ENCODE measurements at places on chromosomes 4 and X. TPM values are rescaled to one million over a fixed set of nuclear protein-coding genes. Genes with fewer than 3 reads are reported as not detected.

DNA sequence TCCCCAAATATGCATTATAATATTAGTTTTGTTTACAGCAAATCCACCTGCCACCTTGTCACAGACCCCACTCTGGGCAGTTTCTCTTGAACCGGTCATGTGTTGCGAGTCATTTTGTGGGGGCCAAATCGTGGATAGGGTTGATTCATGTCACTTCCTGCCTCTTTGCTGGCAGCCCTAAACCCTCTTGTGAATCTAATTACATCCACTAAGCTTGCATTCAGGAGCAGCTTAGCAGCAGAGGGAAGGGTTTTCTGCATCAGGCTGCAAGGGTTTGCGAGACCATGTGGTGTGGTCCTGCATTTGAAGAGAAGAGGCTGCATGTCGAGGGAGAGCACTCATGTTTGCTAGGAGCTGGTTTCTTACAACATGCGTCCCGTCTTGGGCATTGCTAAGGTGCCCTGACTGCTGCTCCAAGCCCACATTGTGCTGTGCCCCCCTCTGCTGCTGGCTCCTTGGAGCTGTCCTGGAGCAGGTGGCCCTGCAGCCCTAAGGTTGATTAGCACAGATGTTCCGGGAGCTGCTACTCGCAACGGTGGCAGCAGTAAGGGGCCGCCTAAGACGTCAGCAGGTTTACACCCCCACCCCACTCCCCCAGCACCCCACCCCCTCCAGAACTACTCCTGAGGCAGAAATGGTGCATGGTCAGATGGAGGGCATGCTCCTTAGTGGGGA, 88.9 kb upstream of the CLDN34 start:
- H3K4me3 ChIP-seq: no peak overlapping the region
- H3K27me3 ChIP-seq: no peaks in the 10 kb centered on the region
- no peak for DNase-seq
- peaks cover 1% of the 10 kb centered on the region for H3K36me3 ChIP-seq
- peaks cover 17% of the 10 kb centered on the region for H3K4me1 ChIP-seq
- no peak overlapping the region for H3K27ac ChIP-seq

DNA sequence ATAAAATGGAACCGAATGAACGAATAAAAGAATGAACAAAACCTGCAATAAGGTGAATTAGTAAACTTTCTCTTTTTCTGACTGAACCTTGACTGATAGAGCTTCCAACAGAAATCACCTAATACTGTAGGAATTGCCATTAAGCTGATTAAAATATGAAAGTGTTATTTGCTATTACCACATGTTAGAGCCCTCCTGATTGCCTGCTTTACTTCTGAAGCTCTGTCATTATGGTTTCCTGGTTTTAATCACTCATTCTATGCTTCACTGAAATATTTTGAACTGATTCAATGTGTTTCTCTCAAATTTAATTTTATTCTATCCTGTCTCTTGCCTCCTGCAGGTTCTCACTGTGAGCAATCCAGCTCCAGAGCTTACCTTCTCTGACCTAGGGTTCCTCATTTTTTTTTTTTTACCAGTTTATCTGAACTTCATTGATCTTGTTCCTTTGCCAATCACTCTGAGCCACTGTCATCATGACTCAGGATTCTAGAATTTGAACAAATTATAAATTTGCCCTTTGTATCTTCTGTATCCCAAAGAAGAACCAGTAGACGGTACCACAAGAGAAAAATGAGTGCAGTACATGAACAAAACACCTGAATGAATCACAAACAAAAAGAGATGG, 48.1 kb upstream of the UGT2B15 start:
- DNase-seq: no peak
- H3K27me3 ChIP-seq: no peaks in the 10 kb centered on the region
- no peaks in the 10 kb centered on the region for H3K4me1 ChIP-seq

GRCh38 chr4:36303426-36304137, 22.2 kb downstream of the DTHD1 start:
- H3K4me1 ChIP-seq: no peaks in the 10 kb centered on the region
- H3K4me3 ChIP-seq: no peak overlapping the region
- no peaks in the 10 kb centered on the region for H3K27me3 ChIP-seq

DNA sequence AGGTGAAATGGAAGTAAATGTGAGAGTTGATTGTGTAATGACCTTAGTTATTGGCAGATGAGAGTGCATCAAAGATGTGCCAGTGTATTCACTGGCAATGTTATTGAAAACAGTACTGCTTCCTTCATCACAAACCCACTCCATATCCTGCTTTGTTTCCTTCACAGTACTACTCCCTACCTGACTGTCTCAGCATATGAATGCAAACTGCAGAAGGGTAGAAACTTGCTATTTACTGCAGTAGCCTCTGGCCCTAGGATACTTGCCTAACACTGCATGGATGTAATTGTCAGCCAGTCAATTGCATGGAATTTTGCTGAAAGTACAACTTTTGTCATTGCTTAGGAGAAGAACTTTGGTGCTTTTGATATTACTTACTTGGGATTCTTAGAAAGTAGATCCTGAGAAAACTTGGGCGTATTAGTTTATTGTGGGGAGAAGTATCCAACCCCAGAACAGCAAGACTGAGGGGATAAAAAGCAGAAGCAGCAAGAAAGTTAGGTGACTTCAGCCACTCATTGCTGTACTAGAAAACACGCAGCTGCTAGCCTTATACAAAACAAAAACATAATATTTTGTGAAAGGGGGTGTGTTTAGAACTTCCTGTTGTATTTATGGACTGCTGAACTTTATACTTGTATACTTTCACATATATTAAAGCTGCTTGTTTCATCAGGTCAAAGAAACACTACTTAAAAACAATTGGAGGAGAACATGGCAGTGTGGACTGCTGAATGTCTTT, 219.0 kb downstream of the CCNG2 start:
- no peak overlapping the region for H3K4me3 ChIP-seq
- DNase-seq: no peak
- no peaks in the 10 kb centered on the region for H3K36me3 ChIP-seq
- H3K4me1 ChIP-seq: no peaks in the 10 kb centered on the region
- H3K27ac ChIP-seq: no peak overlapping the region

- DNase-seq: no peak
- H3K4me1 ChIP-seq: no peaks in the 10 kb centered on the region
- H3K36me3 ChIP-seq: no peaks in the 10 kb centered on the region
- H3K27ac ChIP-seq: no peak overlapping the region
- H3K27me3 ChIP-seq: peaks cover 11% of the 10 kb centered on the region
- no peak overlapping the region for H3K4me3 ChIP-seq
Measured at GRCh38 chr4:54742636-54743399, 85.1 kb downstream of the KIT start.

Gene GYG2
- not detected for total RNA-seq

Data from MCF 10A (cell line).